ENCODE measurements at places on chromosomes 6 and 20. TPM values are rescaled to one million over a fixed set of nuclear protein-coding genes. Genes with fewer than 3 reads are reported as not detected.

ANKS1A gene
- 25.4 TPM for total RNA-seq

NRSN1 gene
- total RNA-seq = not detected

FGD2 gene
- 2.5 TPM for total RNA-seq

GRIK2 gene
- total RNA-seq = 6.2 TPM

MDFI gene
- total RNA-seq = 106 TPM

CST4 gene
- 0.23 TPM for total RNA-seq

TRIM31 gene
- total RNA-seq = 6.3 TPM

CST5 gene
- 1.3 TPM for total RNA-seq

RAB32 gene
- total RNA-seq = 97.5 TPM

HEY2 gene
- total RNA-seq = 0.80 TPM

PTK6 gene
- 0.52 TPM for total RNA-seq

GRCh38 chr6:118774581-118774980 lies 119.4 kb upstream of the ASF1A start:
- no peak for DNase-seq
- H3K4me1 ChIP-seq = no peaks in the 10 kb centered on the region
- H3K27me3 ChIP-seq = peaks cover 5% of the 10 kb centered on the region
- H3K36me3 ChIP-seq = no peaks in the 10 kb centered on the region
- H3K4me3 ChIP-seq = no peak overlapping the region

- no peaks in the 10 kb centered on the region for H3K27me3 ChIP-seq
- H3K4me1 ChIP-seq = no peaks in the 10 kb centered on the region
- no peak overlapping the region for H3K4me3 ChIP-seq
- no peak for DNase-seq
- no peaks in the 10 kb centered on the region for H3K36me3 ChIP-seq
Observed at GRCh38 chr6:81233990-81234389, 518.5 kb downstream of the TENT5A start.

DNA sequence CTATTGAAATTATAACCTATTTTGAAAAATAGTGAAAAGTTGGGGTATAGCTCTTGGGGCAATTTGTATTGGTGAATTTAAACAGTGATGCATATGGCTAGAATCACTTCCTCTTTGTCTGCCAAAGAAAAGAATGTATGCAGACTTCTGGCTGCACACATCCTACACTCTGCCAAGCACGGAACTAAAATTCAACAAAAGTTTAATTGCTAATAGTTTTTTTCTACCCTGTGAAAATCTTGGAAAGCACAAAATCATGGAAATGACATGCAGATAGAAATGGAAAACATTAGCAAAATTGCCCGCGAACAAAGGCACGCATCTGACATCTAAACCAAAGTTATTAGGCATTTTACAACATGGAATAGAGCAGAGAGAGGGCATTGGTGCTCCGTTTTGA lies 106.4 kb upstream of the PDE10A start:
- no peak overlapping the region for H3K4me3 ChIP-seq
- DNase-seq = no peak
- H3K27me3 ChIP-seq = no peaks in the 10 kb centered on the region
- H3K27ac ChIP-seq = no peak overlapping the region
- H3K36me3 ChIP-seq = no peaks in the 10 kb centered on the region
- peaks cover 7% of the 10 kb centered on the region for H3K4me1 ChIP-seq

DNA sequence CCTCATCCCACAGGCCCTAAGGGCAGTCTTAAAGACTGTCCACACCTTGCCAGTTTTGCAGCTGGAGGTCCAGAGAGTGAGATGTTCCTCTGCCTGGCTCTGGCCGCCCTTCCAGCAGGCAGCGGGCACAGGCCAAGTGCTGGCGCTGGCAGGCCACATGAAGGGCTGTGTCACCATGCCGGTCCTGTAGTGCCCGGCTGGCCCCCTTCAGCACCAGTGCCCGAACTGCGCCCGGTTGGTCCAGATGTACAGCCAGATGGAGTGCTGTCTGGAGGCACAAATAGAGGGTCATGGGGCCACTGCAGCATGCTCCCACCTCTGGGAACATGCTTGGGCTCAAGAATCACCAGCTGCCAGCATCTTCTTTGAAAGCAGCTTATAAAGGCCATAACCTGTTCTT lies 3.8 kb downstream of the NFKBIE start:
- H3K27me3 ChIP-seq = no peaks in the 10 kb centered on the region
- no peak overlapping the region for H3K4me3 ChIP-seq
- peaks cover 23% of the 10 kb centered on the region for H3K4me1 ChIP-seq
- no peak overlapping the region for H3K27ac ChIP-seq

GRCh38 chr6:141131616-141132015 lies 1001.1 kb upstream of the GJE1 start:
- DNase-seq = no peak
- H3K36me3 ChIP-seq = no peaks in the 10 kb centered on the region
- no peaks in the 10 kb centered on the region for H3K27me3 ChIP-seq
- no peak overlapping the region for H3K27ac ChIP-seq
- no peaks in the 10 kb centered on the region for H3K4me1 ChIP-seq

GRCh38 chr6:73565767-73566485 lies 45.1 kb upstream of the EEF1A1 start:
- H3K27ac ChIP-seq = peak overlapping the region; percentile 86
- H3K4me1 ChIP-seq = peaks cover 8% of the 10 kb centered on the region
- no peaks in the 10 kb centered on the region for H3K36me3 ChIP-seq
- no peaks in the 10 kb centered on the region for H3K27me3 ChIP-seq
- no peak for DNase-seq

- no peaks in the 10 kb centered on the region for H3K36me3 ChIP-seq
- H3K4me3 ChIP-seq = no peak overlapping the region
- DNase-seq = no peak
- no peaks in the 10 kb centered on the region for H3K27me3 ChIP-seq
- peaks cover 33% of the 10 kb centered on the region for H3K4me1 ChIP-seq
- peak overlapping the region; percentile 29 for H3K27ac ChIP-seq
Observed at GRCh38 chr6:149031859-149032598, 285.2 kb downstream of the UST start.

DNA sequence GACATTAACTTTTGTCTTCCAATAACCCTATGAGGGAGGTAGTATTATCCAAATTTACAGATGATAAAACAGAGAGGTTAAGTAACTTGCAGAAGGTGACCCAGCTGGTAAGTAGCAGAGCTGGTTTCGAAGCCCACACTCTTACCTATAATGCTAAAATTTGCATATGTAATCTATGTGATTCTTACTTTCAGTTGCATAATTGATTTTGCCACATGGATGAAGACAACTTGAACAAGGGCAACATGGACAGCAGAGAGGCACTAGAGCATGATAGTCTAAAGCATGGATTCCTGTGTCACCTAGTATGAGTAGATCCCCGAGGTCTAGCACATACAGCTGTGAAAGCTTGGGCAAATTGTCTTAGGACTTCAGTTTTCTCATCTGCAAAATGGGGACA lies 117.6 kb upstream of the DTNBP1 start:
- no peaks in the 10 kb centered on the region for H3K4me1 ChIP-seq
- no peaks in the 10 kb centered on the region for H3K36me3 ChIP-seq
- no peaks in the 10 kb centered on the region for H3K27me3 ChIP-seq
- H3K27ac ChIP-seq = no peak overlapping the region
- H3K4me3 ChIP-seq = no peak overlapping the region

GRCh38 chr20:33284284-33284683 lies 1.3 kb downstream of the BPIFB1 start:
- H3K27me3 ChIP-seq = peaks cover 31% of the 10 kb centered on the region
- no peak overlapping the region for H3K4me3 ChIP-seq
- no peak overlapping the region for H3K27ac ChIP-seq
- no peaks in the 10 kb centered on the region for H3K36me3 ChIP-seq
- no peak for DNase-seq

GRCh38 chr6:31680226-31681134 lies at the start of gene LY6G5C:
LY6G5C (minus strand) TSS chr6:31681067; CDS start chr6:31680373, 694 bp downstream.
- no peaks in the 10 kb centered on the region for H3K36me3 ChIP-seq
- no peaks in the 10 kb centered on the region for H3K27me3 ChIP-seq

DNA sequence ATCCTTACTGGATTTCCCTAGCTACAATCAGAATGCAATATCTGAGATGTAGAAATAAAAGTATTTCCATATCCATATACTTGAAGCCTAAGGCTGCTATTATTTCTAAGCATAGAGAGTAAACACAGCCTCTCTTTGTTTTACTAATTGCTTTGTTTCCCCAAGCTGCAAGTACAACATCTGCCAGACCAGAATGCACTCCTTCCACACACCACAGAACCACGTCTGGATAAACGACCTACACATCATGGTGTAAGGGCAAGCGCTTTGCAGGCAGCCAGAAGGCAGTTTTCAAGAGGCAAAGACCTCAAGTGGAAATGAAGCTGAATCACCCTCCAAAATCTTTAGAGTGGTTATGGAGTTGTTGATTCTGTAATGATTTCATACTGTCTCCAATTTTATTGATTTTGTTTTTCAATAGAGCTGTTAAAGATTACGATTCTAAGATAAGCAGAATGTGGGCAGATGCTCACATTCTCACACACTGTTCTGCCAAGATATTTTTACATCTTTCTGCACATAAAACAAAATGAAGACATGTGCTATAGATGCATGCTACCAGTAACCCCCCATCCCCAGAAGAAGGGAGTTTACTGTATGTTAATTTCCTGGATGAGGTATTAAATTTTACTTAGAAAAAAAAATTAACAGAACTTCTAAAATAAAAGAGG lies 88.8 kb downstream of the THEMIS start:
- no peaks in the 10 kb centered on the region for H3K27me3 ChIP-seq
- no peaks in the 10 kb centered on the region for H3K4me1 ChIP-seq
- no peaks in the 10 kb centered on the region for H3K36me3 ChIP-seq

DNA sequence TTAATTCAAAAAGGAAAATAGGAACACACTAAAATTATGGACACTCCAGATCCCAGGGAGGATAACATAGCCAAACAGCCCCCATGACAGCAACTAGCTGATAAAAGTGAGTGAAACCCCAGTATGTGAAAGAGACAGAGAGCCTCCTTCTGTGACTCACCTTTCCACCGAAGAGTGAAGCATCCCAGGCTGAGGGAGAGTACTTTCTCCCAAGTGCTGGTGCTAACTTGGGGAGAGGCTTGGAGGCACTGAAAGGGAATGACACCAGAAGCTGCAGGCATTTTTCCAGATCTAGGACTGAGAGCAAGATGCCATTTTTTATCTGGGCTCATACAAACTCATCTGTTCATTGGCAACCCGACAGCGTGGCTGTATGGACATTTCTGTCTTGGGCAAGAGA lies 339.8 kb downstream of the HTR1B start:
- no peaks in the 10 kb centered on the region for H3K4me1 ChIP-seq
- no peak overlapping the region for H3K4me3 ChIP-seq
- H3K27ac ChIP-seq = no peak overlapping the region
- no peaks in the 10 kb centered on the region for H3K27me3 ChIP-seq

DNA sequence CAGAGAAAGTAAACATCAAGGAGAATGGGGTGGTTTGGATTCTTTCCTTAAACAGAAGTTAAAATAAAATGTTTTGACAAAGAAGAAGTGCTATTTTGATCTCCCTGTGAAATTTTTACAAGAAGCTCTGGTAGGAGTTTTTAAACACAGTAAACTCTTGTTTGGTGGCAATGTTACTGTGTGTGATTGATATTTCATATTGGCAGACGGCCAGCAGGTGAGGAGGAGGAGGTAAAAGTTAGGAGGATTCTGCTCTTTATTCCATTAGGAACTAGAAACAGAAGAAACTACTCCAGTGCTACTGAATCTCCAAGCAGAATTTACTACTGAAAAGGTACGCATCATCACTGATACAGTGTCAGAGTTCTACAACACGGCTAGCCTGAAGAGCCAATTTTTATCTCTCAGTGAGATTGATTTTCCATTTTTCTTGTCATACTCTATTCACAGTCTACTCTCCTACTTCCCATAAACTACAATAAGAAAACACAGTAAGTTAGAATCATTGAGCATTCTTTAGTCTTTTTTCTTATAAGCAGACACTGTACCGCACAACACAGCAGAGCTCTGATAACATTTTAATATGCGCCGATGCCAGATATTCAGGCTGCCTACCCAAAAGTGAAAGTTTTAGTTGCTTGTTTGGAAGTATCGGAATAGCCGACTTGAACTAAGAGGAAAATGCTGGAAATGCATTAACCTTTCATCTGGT lies 21.2 kb upstream of the AFDN start:
- no peak for DNase-seq
- H3K36me3 ChIP-seq = no peaks in the 10 kb centered on the region
- peaks cover 11% of the 10 kb centered on the region for H3K4me1 ChIP-seq
- no peaks in the 10 kb centered on the region for H3K27me3 ChIP-seq
- peak overlapping the region; percentile 96 for H3K27ac ChIP-seq
- no peak overlapping the region for H3K4me3 ChIP-seq

GRCh38 chr6:2663123-2663522 lies 87.6 kb downstream of the MYLK4 start:
- H3K36me3 ChIP-seq = no peaks in the 10 kb centered on the region
- no peak overlapping the region for H3K27ac ChIP-seq
- DNase-seq = no peak
- no peaks in the 10 kb centered on the region for H3K27me3 ChIP-seq

- H3K36me3 ChIP-seq = no peaks in the 10 kb centered on the region
- H3K27me3 ChIP-seq = no peaks in the 10 kb centered on the region
- no peak overlapping the region for H3K27ac ChIP-seq
- no peak for DNase-seq
- H3K4me3 ChIP-seq = no peak overlapping the region
Observed at GRCh38 chr6:148578489-148578814, 168.4 kb upstream of the UST start.

- H3K36me3 ChIP-seq = no peaks in the 10 kb centered on the region
- DNase-seq = no peak
- H3K27ac ChIP-seq = no peak overlapping the region
Observed at GRCh38 chr20:54345301-54345724, 130.1 kb upstream of the DOK5 start.

- H3K4me3 ChIP-seq = no peak overlapping the region
- no peak for DNase-seq
- no peak overlapping the region for H3K27ac ChIP-seq
- H3K36me3 ChIP-seq = no peaks in the 10 kb centered on the region
- no peaks in the 10 kb centered on the region for H3K4me1 ChIP-seq
Observed at GRCh38 chr6:43964659-43965570, 162.3 kb downstream of the MRPL14 start.

DNA sequence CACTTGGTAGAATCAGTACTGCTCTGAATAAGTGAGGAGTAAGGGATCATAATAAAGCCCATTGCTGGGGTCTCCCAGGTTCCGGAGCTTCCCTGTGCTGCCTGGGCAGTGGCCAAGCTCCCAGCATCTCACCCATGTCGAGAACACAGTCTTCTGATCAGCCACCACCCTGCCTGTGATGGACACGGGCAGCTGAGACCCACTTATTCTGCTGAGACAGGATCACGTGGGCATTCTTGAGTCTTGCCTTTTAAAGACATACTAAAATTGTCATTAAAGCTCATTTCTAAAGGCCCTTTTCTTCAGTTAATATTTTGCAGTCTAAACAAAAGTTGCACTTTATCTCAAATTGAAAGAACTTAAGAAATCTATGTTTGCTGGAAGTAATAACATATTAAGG lies 42.7 kb upstream of the SLC22A2 start:
- H3K4me3 ChIP-seq = no peak overlapping the region
- peaks cover 7% of the 10 kb centered on the region for H3K4me1 ChIP-seq
- H3K27ac ChIP-seq = no peak overlapping the region
- no peaks in the 10 kb centered on the region for H3K36me3 ChIP-seq
- H3K27me3 ChIP-seq = no peaks in the 10 kb centered on the region
- no peak for DNase-seq

Measured in hepatocyte (in vitro differentiated cells).